ENCODE measurements at places on chromosomes 16 and 17. TPM values are rescaled to one million over a fixed set of nuclear protein-coding genes. Genes with fewer than 3 reads are reported as not detected.

GRCh38 chr17:57044976-57045867, 39.8 kb upstream of the AKAP1 start:
- no peak for DNase-seq

GRCh38 chr16:29664091-29664921, 1.3 kb downstream of the SPN start:
- DNase-seq = no peak

DNA sequence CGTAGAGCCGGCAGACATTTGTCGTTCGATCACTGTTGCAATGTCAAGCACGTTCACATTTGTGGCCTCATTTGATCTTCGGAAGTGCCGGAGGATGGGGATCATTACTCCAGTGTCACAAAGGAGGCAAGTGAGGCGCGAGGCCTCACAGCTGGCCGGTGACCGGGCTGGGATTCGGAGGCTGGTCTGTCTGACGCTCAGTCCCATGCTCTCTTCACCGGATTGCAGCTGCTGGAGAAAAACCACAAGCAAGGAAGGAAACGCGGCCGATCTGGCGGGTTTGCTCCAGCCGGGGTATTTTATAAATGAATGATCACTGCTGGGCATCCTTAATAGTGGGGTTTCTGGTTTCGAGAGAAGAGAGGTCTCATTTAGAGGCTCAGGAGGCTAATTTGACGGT, 127.8 kb downstream of the OR1D5 start:
- DNase-seq = no peak

GRCh38 chr16:84598360-84598759, 19.5 kb downstream of the COTL1 start:
- no peak for DNase-seq

GRCh38 chr17:50258647-50259476, 15.4 kb upstream of the TMEM92 start:
- DNase-seq = no peak

GRCh38 chr17:44952946-44953475, 5.4 kb upstream of the KIF18B start:
- no peak for DNase-seq

- DNase-seq = no peak
Measured at GRCh38 chr16:89784406-89784805, 32.0 kb downstream of the FANCA start.

GRCh38 chr17:75542229-75542628, 16.7 kb downstream of the LLGL2 start:
- no peak for DNase-seq

- DNase-seq = no peak
Measured at GRCh38 chr17:18186627-18186982, 3.0 kb downstream of the ALKBH5 start.

- no peak for DNase-seq
Measured at GRCh38 chr17:40209404-40210093, 9.6 kb upstream of the WIPF2 start.

DNA sequence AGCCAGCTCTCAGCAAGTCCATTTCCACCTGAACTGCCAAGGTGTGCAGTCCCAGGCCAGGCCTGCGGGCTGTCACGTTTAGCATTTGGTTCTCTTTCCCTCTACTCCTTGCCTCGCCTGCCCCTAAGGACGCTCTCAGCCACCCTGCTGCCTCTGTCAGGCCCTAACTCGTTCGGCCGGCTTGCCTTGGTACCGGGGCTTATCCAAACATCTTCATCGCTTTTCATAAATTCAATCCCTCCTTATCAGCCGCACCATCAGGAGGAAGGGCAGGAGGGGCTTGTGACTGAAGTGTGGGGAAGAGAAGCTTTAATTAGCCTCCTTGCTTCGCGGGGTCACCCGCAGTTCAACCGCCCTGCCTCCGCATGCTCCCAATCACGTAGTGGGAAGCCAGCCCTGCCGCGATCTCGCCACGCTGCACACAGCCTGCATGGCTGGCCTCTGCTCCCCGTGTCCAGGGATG, 231.1 kb downstream of the SOX9 start:
- DNase-seq = no peak

GRCh38 chr16:5463820-5464219, 366.2 kb upstream of the EEF2KMT start:
- no peak for DNase-seq

GRCh38 chr17:42210046-42210445, 15.8 kb upstream of the GHDC start:
- DNase-seq = no peak

- DNase-seq = no peak
Measured at GRCh38 chr17:28188841-28189263, 130.1 kb upstream of the TMEM97 start.

DNA sequence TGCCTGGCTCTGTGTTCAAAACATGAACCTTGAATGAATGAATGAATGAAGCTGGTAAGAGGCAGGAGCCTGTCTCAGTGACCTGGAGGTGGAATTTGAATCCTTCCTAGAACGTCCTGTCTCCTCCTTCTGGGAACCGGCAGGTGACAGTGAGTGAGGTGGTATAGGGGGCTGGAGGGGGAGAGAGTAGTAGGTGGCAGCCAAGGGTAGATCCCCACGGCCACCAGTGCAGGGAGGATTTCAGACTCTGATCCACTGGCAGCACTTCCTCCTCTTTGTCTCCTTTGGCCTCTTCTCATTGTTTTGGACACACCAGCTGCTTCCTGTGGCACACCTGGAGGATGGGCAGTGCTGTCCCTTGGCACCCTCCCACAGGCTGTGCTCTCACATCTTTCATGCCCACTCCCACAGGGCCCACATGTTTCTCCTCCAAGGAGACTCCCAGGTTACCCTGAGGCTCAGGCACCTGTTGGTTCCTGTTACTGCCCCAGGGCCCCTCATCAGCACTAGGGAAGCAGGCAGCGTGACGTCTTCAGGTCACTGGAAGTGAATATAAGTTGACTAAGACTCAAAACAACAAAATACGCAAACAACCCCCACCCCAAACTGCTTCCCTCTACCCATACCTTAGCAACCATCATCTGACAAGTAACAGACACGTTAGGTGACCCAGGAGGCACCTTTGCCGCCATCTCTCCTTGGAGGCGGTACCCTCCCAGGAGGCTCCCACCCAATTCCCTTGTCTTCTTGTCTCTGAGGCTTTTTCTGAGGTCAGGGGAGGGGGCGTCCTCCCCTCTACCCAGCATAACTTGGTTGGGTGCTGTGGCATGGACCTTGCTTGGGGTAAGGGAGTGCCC, 84.6 kb downstream of the N4BP1 start:
- no peak for DNase-seq

- no peak for DNase-seq
Measured at GRCh38 chr16:74926805-74927204, 58.1 kb downstream of the WDR59 start.

DNA sequence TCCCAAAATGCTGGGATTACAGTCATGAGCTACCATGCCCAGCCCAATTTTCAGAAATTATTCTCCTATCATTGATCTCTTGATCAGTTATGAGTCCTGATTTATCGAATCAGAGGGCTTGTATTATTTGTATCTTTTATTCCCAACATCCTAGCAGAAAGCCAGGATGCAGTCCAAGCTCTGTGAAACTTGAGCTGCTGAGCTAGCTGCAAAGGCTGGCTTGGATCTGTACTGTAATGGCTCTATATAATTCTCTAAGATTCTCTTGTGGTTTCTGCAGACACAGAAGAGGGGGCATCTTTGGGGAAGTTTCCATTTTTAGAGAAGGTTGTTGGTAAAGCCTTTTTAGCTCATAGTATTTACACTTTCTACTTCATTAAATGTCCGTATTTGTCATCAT, 227.1 kb downstream of the MAP2K4 start:
- no peak for DNase-seq

GRCh38 chr17:42521666-42522262, 14.3 kb upstream of the NAGLU start:
- no peak for DNase-seq

- DNase-seq = no peak
Measured at GRCh38 chr17:76446449-76447231, 6.3 kb downstream of the UBE2O start.

- DNase-seq = no peak
Measured at GRCh38 chr17:35947156-35947585, 3.7 kb upstream of the LYZL6 start.

DNA sequence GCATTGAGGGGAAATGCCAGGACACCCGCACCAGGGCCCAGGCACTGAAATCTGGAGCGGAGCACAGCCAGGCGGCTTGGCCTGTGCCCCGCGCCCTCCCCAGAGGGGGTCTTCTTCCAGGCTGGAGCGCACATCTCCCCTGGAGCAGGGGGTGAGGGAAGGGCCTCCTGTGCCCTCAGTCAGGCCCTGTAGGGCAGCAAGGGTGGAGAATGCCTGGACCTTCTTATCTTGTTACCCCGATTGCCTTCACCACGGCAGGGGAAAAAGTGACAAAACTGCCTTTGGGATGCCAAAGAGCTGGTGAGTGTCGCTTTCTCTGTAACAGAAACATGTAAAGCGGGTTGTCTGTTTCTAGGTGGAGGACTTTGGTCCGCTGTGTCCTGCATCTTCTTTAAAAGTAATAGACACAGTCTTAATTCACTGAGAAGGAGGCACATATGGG, 48.3 kb upstream of the BAHCC1 start:
- DNase-seq = no peak

- DNase-seq = no peak
Measured at GRCh38 chr16:67750466-67750865, 31.4 kb upstream of the GFOD2 start.

- no peak for DNase-seq
Measured at GRCh38 chr16:68072038-68072695, 13.0 kb upstream of the NFATC3 start.

GRCh38 chr16:84751947-84752346, 52.1 kb downstream of the USP10 start:
- no peak for DNase-seq

GRCh38 chr16:55478827-55479429, at the start of gene MMP2:
TSS of gene MMP2 (plus strand) at chr16:55479198. CDS start at chr16:55479480, 282 bp downstream.
- DNase-seq = no peak

- no peak for DNase-seq
Measured at GRCh38 chr17:3724378-3725077, 825 bp downstream of the HASPIN start.

GRCh38 chr17:70609566-70609965, 440.2 kb downstream of the KCNJ2 start:
- DNase-seq = no peak

- DNase-seq = no peak
Measured at GRCh38 chr17:76714822-76715495, 4.2 kb upstream of the MXRA7 start.

GRCh38 chr17:77610518-77610893, 348.0 kb upstream of the TNRC6C start:
- no peak for DNase-seq

- no peak for DNase-seq
Measured at GRCh38 chr17:40309949-40310510, 1.1 kb downstream of the RARA start.

GRCh38 chr17:82942166-82943130, 102.6 kb upstream of the ZNF750 start:
- DNase-seq = no peak

DNA sequence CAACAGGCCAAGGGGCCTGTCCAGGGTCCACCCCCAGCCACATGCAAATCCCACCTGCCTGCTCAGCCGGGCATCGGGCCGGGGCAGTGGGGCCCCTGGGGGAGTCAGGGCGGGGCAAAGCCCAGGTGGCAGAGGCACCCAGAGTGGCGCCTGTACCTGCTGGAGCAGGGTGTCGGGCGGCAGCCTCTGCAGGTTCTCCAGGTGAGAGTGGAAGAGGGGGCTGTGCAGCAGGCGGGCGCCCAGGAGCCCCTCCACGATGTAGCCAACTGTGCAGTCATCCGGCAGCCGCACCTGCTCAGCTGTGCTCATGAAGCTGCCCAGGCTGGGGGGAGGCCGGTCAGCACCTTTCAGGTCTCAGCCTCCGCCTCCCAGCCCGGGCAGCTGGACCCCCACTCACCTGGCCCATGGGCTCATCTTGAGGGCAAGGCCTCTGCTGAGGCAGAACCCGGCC, 2.1 kb downstream of the RFNG start:
- DNase-seq = no peak

DNA sequence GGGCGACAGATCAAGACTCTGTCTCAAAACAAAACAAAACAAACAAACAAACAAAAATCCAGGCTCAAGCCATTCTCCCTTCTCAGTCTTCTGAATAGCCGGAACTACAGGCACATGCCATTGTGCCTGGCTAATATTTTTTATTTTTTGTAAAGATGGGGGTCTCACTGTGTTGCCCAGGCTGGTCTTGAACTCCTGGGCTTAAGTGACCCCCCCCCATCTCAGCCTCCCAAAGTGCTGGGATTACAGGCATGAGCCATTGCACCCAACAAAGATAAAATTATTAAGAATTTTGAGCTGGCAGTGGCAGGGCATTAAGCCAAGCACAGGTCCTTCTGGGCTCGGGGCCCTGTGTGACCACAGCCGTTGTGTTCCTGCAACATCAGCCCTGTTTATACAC, 69.9 kb upstream of the CBX4 start:
- DNase-seq = no peak

- no peak for DNase-seq
Measured at GRCh38 chr17:62684179-62684578, 56.7 kb downstream of the MRC2 start.

DNA sequence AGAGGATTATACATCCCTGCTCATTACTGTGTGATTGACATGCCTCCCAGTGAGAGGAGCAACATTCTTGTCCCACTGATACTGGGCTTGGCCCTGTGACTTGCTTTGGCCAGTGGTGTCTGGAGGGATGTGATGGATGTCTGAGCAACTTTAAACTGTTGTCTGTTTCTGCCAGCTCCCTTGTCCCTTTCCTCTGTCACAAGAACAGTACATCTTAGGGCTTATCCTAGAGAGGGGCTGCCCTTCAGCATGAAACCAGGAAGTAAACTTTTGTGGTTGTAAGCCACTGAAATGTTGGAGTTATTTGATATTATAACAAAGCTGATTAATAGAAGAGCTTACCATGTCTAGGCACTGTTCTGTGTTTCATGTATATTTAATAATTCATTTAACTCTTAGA, 82.9 kb upstream of the GPRC5B start:
- DNase-seq = no peak

DNA sequence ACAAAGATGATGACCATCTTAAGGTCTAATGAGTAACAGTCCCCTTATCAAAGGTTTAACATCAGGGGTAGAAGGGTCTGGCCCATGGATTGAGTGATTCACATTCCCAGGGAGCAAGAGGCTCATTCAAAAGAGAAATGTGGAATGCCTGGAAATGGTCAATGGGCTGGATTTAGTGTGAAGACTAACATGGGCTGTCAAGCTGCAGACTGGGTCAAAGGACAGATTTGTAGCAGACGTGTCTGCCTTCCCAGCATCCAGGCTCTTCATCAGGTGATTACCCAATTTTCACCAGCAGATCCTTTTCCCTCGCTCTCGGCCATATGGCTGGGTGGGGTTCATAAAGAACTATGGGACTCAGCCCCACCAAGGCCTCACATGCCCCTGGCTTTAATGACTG, 26.8 kb downstream of the DCUN1D3 start:
- no peak for DNase-seq

Gene ALOX15B
- not detected for total RNA-seq

Gene SPNS3
- 0.24 TPM for total RNA-seq

Gene TNFRSF13B
- total RNA-seq = not detected

Gene RHBDF2
- total RNA-seq = 77.3 TPM

Gene CDRT15
- not detected for total RNA-seq

Gene STXBP4
- total RNA-seq = 6.8 TPM

Gene TEDC2
- 12.1 TPM for total RNA-seq

Gene KRT25
- total RNA-seq = not detected

Gene AOC3
- 0.82 TPM for total RNA-seq

Gene CD300LB
- total RNA-seq = not detected

Gene AARSD1
- 34.1 TPM for total RNA-seq

Gene GAS2L2
- total RNA-seq = not detected

Gene GP1BA
- total RNA-seq = not detected

Gene TBC1D3K
- total RNA-seq = 0.06 TPM
